Right atrium auricular region (tissue), 2 donors: ENCODE measurements at places on chromosomes 1 and 21. TPM values are rescaled to one million over a fixed set of nuclear protein-coding genes. Genes with fewer than 3 reads are reported as not detected.

DNA sequence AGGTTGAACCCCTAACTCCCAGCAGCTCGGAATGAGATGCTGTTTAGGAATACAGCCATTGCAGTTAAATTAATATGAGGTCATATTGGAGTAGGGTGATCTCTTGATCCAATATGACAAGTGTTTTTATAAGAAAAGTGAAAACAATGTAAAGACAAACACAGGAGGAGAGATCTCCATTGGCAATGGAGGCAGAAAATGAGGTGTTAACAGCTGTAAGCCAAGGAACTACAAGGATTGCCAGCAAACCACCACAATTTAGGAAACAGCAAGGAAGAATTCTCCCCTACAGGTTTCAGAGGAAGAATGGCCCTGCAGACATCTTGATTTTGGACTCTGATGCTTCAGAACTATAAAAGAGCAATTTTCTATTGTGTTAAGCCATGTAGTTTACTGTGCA, 774.3 kb downstream of the MRPL39 start:
- no peak overlapping the region for H3K27ac ChIP-seq
- H3K4me1 ChIP-seq, result no peaks in the 10 kb centered on the region
- no peaks in the 10 kb centered on the region for H3K27me3 ChIP-seq

KCNK2 gene
- total RNA-seq, result 0.12 TPM

- no peaks in the 10 kb centered on the region for H3K36me3 ChIP-seq
- DNase-seq, result no peak
- H3K4me3 ChIP-seq, result no peak overlapping the region
- no peaks in the 10 kb centered on the region for H3K4me1 ChIP-seq
- no peak overlapping the region for H3K27ac ChIP-seq
These were observed 35.4 kb downstream of the RSPH1 start for GRCh38 chr21:42460391-42461184.

MAN1C1 gene
- total RNA-seq, result 9.4 TPM

DNA sequence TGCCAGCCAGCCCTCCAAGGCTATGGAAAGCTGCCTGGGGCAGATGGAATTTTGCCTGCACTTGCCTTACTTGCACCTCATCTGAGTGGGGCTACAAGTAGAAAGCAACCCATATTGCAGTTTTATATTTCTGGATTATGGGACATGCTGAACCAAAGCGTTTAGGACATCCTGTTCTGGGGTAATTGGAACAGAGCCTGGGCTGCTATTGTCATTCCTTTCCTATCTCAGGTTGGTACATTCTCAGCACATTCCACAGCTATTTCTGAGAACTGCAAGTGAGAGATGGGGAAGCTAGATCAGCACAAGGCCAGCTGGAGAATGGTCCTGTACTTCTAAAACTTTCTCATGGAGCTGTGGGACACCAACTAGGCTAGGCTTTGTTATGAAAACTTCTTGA, 713.8 kb downstream of the KCNT2 start:
- no peaks in the 10 kb centered on the region for H3K4me1 ChIP-seq
- no peak for DNase-seq
- no peaks in the 10 kb centered on the region for H3K36me3 ChIP-seq
- H3K27me3 ChIP-seq, result no peaks in the 10 kb centered on the region
- H3K4me3 ChIP-seq, result no peak overlapping the region
- peak overlapping the region; percentile 50 for H3K27ac ChIP-seq

GRCh38 chr1:66374561-66375111, 159.3 kb upstream of the SGIP1 start:
- no peaks in the 10 kb centered on the region for H3K4me1 ChIP-seq
- no peak overlapping the region for H3K4me3 ChIP-seq
- H3K27me3 ChIP-seq, result no peaks in the 10 kb centered on the region
- peak overlapping the region; percentile 71 for H3K27ac ChIP-seq
- peaks cover 18% of the 10 kb centered on the region for H3K36me3 ChIP-seq

PRRX1 gene
- total RNA-seq, result 55.1 TPM

GRCh38 chr1:46581681-46582455, 22.2 kb downstream of the MKNK1 start:
- no peaks in the 10 kb centered on the region for H3K27me3 ChIP-seq
- H3K36me3 ChIP-seq, result peaks cover 78% of the 10 kb centered on the region

ZBED6 gene
- 8.6 TPM for total RNA-seq

CREG1 gene
- 127 TPM for total RNA-seq

ZNF496 gene
- total RNA-seq, result 32.6 TPM

DNA sequence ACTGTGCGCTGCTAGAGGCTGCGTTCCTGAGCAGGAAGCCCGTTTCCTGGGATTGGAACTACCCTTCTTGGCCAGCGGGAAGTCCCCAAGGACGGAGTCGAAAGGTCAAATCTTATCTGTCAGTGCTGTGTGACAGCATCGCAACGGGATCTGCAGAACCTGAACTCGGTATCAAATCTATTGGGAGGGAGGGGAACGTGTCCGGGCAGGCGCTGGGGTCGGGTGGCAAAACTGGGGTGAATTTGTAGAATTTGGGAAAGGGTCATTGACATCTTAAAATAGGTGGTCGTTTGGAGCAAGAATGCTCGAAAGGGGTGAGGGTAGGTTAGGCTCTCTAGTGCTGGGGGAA, 725 bp upstream of the ARPC5 start:
- H3K27me3 ChIP-seq, result no peaks in the 10 kb centered on the region
- no peak for DNase-seq
- peak overlapping the region; percentile 91 for H3K4me3 ChIP-seq
- H3K27ac ChIP-seq, result peak overlapping the region; percentile 94

GRCh38 chr1:89590341-89591080, 42.4 kb upstream of the LRRC8C start:
- no peaks in the 10 kb centered on the region for H3K27me3 ChIP-seq
- peaks cover 5% of the 10 kb centered on the region for H3K36me3 ChIP-seq
- no peak overlapping the region for H3K4me3 ChIP-seq
- H3K4me1 ChIP-seq, result no peaks in the 10 kb centered on the region

- no peaks in the 10 kb centered on the region for H3K4me1 ChIP-seq
- DNase-seq, result no peak
- no peaks in the 10 kb centered on the region for H3K36me3 ChIP-seq
- H3K27me3 ChIP-seq, result no peaks in the 10 kb centered on the region
These were observed 36.2 kb downstream of the SIM2 start for GRCh38 chr21:36735201-36735515.

DNA sequence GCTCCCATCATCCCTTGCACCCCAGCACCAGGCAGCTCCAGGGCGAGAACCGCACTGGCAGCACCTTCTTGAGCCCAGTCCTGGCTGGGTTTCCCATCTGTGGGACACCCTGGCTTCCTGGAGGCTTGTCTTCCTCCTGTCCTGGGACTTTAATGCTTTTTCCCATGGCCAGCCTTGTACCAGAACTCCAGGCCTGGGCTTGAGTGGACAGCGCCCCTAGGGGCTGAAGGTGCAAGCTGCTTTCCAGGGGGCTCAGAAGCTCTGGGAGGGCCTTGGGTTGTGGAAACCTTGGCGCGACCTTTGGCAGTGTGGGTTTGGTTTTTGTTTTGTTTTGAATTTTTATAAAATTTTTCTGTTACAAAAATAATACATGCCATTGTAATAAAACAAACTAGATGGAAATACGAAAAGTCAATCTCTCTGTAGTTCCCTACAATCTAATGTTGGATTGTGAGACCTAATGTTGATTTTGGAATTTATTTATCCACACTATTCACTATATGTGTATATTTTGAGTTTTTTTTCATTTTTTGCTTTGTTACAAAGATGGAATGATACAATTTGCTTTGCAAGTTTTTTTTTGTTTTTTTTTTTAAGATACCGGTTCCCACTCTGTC, 33.8 kb upstream of the RPL11 start:
- H3K27ac ChIP-seq, result no peak overlapping the region
- H3K4me3 ChIP-seq, result no peak overlapping the region
- no peaks in the 10 kb centered on the region for H3K36me3 ChIP-seq
- no peaks in the 10 kb centered on the region for H3K27me3 ChIP-seq
- H3K4me1 ChIP-seq, result no peaks in the 10 kb centered on the region

- H3K27me3 ChIP-seq, result no peaks in the 10 kb centered on the region
- no peak overlapping the region for H3K27ac ChIP-seq
- no peak for DNase-seq
These were observed 46.2 kb downstream of the MACF1 start for GRCh38 chr1:39250460-39251240.

GRCh38 chr1:200373811-200374231, 36.0 kb downstream of the ZNF281 start:
- no peaks in the 10 kb centered on the region for H3K4me1 ChIP-seq
- H3K36me3 ChIP-seq, result no peaks in the 10 kb centered on the region
- DNase-seq, result no peak
- no peak overlapping the region for H3K27ac ChIP-seq
